ENCODE measurements at places on chromosomes 5 and 9. TPM values are rescaled to one million over a fixed set of nuclear protein-coding genes. Genes with fewer than 3 reads are reported as not detected.

CERCAM gene
- 179 TPM for total RNA-seq

SLC46A2 gene
- total RNA-seq = not detected

EQTN gene
- not detected for total RNA-seq

PCDHGB4 gene
- total RNA-seq = 21.5 TPM

RASGRF2 gene
- total RNA-seq = 9.1 TPM

IFNK gene
- not detected for total RNA-seq

INSL4 gene
- not detected for total RNA-seq

PCDHGA3 gene
- 2.6 TPM for total RNA-seq

NEURL1B gene
- 2.6 TPM for total RNA-seq

DNAJC18 gene
- 12.4 TPM for total RNA-seq

WHRN gene
- total RNA-seq = 0.73 TPM

GDA gene
- total RNA-seq = not detected

HEXB gene
- 335 TPM for total RNA-seq

ACSL6 gene
- total RNA-seq = not detected

DDX4 gene
- not detected for total RNA-seq

PAPPA gene
- total RNA-seq = 8.7 TPM

TRPM6 gene
- total RNA-seq = under 0.01 TPM

SPATA31D3 gene
- total RNA-seq = not detected

TBCA gene
- 69.6 TPM for total RNA-seq

AMACR gene
- 18.6 TPM for total RNA-seq

SPINK13 gene
- total RNA-seq = not detected

ZNF189 gene
- 24.4 TPM for total RNA-seq

ALDH1A1 gene
- 10.8 TPM for total RNA-seq

TTC33 gene
- total RNA-seq = 18.5 TPM

ANKRD55 gene
- total RNA-seq = not detected

TMEM174 gene
- total RNA-seq = not detected

ADAMTSL1 gene
- 93.5 TPM for total RNA-seq

GNG10 gene
- total RNA-seq = 71.8 TPM

FEM1C gene
- total RNA-seq = 44.2 TPM

SLC36A2 gene
- total RNA-seq = not detected
